ENCODE measurements at places on chromosomes 4 and X.
A peak's percentile ranks its signal among the peaks of the same experiment; 100 is the strongest.

GRCh38 chr4:148162519-148162918, 279.7 kb downstream of the NR3C2 start:
- DNase-seq: no peak
- peaks cover 31% of the 10 kb centered on the region for H3K4me1 ChIP-seq

GRCh38 chr4:156794863-156795262, 176.7 kb downstream of the PDGFC start:
- H3K4me3 ChIP-seq: no peak overlapping the region
- no peaks in the 10 kb centered on the region for H3K36me3 ChIP-seq
- no peak overlapping the region for H3K27ac ChIP-seq

DNA sequence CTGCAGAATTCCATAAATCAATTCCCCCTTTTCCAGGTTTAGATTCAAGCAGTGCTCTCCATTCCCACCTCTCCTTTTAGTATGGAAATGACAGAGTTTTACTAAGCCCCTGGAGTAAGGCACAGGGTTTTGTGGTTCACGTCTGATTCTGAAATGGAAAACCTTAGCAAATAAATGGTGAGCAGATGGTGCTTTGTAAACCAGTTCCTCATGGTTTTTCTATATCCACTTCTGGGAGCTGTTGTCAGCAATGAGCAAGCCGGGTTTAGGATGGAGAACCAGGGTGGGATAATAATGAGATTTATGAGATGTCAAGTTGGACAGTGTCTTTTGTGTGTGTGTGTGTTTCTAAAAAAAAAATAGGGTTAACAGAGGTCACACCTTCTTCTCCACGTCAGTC, 113.8 kb upstream of the RBPJ start:
- DNase-seq: no peak
- no peak overlapping the region for H3K4me3 ChIP-seq
- no peaks in the 10 kb centered on the region for H3K36me3 ChIP-seq
- H3K27me3 ChIP-seq: no peaks in the 10 kb centered on the region
- no peak overlapping the region for H3K27ac ChIP-seq
- no peaks in the 10 kb centered on the region for H3K4me1 ChIP-seq

- H3K36me3 ChIP-seq: no peaks in the 10 kb centered on the region
- H3K4me3 ChIP-seq: no peak overlapping the region
- H3K4me1 ChIP-seq: no peaks in the 10 kb centered on the region
- no peak for DNase-seq
Observed at GRCh38 chrX:72430405-72430968, 124.8 kb upstream of the CITED1 start.

- DNase-seq: no peak
- no peak overlapping the region for H3K27ac ChIP-seq
- no peaks in the 10 kb centered on the region for H3K4me1 ChIP-seq
- H3K36me3 ChIP-seq: no peaks in the 10 kb centered on the region
Observed at GRCh38 chr4:134365852-134366251, 164.3 kb upstream of the PABPC4L start.

- no peaks in the 10 kb centered on the region for H3K4me1 ChIP-seq
- no peak overlapping the region for H3K27ac ChIP-seq
- no peaks in the 10 kb centered on the region for H3K27me3 ChIP-seq
- no peak overlapping the region for H3K4me3 ChIP-seq
- H3K36me3 ChIP-seq: no peaks in the 10 kb centered on the region
Observed at GRCh38 chr4:94497690-94498089, 45.9 kb downstream of the PDLIM5 start.

- no peak overlapping the region for H3K27ac ChIP-seq
- H3K27me3 ChIP-seq: no peaks in the 10 kb centered on the region
- H3K36me3 ChIP-seq: no peaks in the 10 kb centered on the region
- H3K4me3 ChIP-seq: no peak overlapping the region
- H3K4me1 ChIP-seq: no peaks in the 10 kb centered on the region
- no peak for DNase-seq
Observed at GRCh38 chr4:125231661-125232060, 83.1 kb upstream of the FAT4 start.

DNA sequence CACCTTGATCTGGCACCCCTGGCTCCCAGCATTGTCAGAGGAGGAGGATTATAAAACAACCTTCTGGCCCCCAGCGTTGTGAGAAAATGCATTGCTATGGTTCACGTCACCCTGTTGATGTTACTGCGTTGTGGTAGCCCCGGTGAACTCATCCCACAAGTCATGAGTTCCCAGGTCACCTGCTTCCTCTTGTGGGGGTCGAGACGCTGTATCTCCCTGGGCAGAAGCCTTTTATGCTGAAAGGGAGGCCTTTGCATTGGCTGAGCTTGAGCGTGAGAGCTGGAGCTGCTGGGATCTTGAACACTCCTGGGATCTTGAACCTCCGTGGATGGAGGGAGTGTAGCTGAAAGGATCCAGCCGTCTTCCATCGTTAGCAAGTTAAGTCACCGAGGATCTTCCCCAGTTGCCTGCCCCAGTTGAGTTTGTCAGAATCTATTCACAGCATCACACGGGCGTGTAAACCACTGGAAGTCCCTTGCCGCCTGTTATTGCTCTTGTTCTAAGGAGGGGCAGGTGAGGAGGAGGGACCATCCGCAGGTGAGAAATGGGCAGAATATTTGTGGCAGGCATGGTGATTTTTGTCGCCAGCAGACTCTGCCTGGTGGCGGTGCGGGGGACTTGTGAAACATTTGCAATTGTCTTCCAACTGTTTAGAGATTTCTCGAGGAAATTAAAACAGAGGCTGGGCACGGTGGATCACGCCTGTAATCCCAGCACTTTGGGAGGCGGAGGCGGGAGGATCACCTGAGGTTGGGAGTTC, 299.9 kb downstream of the ASMT start:
- no peaks in the 10 kb centered on the region for H3K27me3 ChIP-seq
- H3K36me3 ChIP-seq: no peaks in the 10 kb centered on the region
- H3K27ac ChIP-seq: no peak overlapping the region
- H3K4me3 ChIP-seq: no peak overlapping the region
- no peak for DNase-seq

- H3K27me3 ChIP-seq: no peaks in the 10 kb centered on the region
- H3K36me3 ChIP-seq: no peaks in the 10 kb centered on the region
- H3K4me1 ChIP-seq: no peaks in the 10 kb centered on the region
- no peak for DNase-seq
- no peak overlapping the region for H3K27ac ChIP-seq
- no peak overlapping the region for H3K4me3 ChIP-seq
Observed at GRCh38 chr4:76028350-76028765, 5.1 kb upstream of the CXCL10 start.

DNA sequence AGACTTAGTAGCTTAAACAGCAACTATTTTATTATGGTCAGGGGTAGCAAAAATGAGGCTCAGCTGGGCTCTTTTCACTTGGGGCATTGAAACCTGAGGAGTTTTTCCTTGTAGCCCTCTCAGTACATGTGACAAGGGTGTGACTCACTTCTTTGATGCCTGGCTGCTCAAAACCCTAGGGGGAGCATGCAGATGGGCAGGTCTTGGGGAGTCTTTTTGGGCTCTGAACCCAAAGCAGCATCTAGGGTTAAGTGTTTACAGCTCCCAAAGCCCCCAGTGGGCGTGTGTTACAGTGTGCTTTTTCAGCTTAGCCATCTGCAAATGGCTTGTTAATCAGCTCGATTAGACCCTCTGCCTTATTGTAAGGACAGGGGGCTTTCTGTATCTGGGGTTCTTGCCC, 1752.7 kb downstream of the PCDH7 start:
- H3K4me3 ChIP-seq: no peak overlapping the region
- no peaks in the 10 kb centered on the region for H3K27me3 ChIP-seq
- no peaks in the 10 kb centered on the region for H3K36me3 ChIP-seq
- H3K27ac ChIP-seq: no peak overlapping the region
- no peak for DNase-seq
- no peaks in the 10 kb centered on the region for H3K4me1 ChIP-seq

DNA sequence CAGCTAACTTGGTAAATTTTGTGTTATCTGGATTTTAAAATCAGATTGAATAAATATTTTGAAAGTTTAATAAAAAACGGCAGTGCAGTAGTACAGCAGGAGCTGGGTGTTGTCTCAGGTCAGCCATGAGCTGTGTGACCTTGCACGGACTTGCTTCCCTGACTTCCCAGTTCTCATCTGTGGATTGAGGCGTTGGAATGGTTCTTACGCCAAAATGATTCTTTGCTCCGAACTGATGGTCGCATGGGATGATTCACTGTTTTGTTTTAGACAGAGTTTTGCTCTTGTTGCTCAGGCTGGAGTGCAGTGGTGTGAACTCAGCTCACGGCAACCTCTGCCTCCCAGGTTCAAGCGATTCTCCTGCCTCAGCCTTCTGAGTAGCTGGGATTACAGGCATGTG, 45.0 kb downstream of the RGS12 start:
- H3K27me3 ChIP-seq: no peaks in the 10 kb centered on the region
- H3K27ac ChIP-seq: no peak overlapping the region
- no peak for DNase-seq
- no peak overlapping the region for H3K4me3 ChIP-seq

DNA sequence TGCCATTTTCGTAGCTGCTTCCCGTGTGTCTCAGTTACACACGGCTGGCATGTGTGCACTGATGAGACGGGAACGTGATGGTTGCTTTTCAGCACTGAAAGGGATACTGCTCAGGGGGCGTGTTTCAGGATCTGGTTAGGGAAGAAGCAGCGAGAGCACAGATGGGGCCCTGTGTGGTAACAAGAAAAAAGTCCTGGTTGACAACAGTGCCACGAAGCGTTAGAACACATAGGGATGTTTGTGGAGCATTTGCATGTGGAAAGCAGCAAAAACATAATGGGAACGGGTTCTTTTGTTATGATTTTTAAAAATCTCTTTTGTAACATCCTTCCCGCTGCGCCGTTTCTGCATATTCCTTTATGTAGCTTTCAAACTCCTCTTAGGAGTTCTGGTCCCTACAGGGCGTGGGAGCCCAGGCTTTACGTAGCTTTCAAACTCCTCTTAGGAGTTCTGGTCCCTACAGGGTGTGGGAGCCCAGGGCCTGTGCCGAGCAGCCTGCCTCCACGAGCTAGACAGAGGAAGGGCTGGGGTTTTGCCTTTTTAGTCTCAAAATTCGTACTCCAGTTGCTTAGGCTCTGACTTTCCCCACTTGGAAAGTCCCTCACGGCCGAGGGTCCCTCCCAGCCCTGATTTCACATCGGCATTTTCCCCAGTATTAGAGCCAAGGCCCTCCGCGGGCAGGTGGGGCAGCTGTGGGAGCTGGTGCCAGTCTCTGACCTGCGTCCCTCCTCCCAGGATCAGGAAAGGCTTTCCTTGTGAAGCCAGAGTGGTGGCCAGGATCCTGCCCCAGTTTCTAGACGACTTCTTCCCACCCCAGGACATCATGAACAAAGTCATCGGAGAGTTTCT, 11.0 kb upstream of the MSANTD1 start:
- no peak overlapping the region for H3K4me3 ChIP-seq
- DNase-seq: no peak
- H3K27ac ChIP-seq: no peak overlapping the region
- H3K4me1 ChIP-seq: no peaks in the 10 kb centered on the region

DNA sequence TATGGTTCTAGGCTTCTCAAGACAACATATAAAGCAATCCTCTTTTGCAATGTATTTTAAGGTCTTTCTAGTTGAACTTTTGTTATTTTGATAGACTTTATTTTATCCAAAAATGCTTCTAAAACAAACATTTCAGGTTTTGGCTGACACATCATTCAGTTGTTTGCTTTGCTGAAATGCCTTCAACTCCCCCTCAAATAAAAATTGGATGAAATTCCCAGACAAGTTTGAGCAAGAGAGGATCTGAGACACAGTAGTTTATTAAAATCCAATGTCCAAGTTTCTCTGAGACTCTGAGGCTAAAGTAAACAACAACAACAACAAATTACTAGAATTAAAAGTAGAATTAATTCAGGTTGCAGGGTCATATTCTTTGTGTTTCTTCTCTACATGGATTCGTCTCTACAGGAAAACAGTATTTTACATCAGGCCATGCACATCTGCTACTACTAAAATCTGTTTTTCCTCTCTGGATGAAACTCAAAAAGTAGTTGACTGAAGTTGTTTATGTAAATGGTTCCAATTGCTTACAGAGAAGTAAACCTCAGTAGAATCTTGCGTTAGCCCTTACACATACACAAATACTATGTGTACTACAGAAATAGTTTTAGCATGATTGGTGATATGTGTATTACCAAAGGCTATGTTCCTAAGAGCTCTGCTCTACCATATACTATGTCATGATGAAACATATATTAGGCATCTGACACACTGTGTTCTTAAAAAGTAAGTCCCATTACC, 64.9 kb downstream of the PRSS12 start:
- no peak for DNase-seq
- no peaks in the 10 kb centered on the region for H3K4me1 ChIP-seq
- H3K4me3 ChIP-seq: no peak overlapping the region
- H3K27me3 ChIP-seq: no peaks in the 10 kb centered on the region

- no peaks in the 10 kb centered on the region for H3K4me1 ChIP-seq
- H3K27ac ChIP-seq: no peak overlapping the region
- no peaks in the 10 kb centered on the region for H3K36me3 ChIP-seq
- H3K4me3 ChIP-seq: no peak overlapping the region
- no peak for DNase-seq
Observed at GRCh38 chr4:8097141-8097541, 61.5 kb downstream of the ABLIM2 start.

DNA sequence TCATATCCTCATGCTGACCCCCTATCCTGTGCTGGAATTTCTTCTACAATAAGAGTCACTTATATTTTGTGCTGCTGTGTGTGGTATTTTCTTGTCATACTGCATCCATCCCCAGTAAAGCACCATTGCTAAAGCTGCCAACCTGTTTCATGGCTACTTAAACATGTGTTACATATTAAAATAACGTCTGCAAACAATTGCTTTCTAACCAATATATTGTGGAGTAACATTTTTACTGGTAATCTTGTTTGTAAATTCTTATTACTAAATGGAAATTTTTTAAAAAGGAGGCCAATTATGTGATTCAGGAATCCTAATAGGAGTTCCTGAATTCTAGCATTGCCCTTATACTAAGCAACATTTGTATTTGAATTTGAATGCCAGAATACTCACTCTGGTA, 160.3 kb upstream of the VEGFC start:
- no peaks in the 10 kb centered on the region for H3K27me3 ChIP-seq
- no peak overlapping the region for H3K27ac ChIP-seq
- no peaks in the 10 kb centered on the region for H3K4me1 ChIP-seq
- no peaks in the 10 kb centered on the region for H3K36me3 ChIP-seq

DNA sequence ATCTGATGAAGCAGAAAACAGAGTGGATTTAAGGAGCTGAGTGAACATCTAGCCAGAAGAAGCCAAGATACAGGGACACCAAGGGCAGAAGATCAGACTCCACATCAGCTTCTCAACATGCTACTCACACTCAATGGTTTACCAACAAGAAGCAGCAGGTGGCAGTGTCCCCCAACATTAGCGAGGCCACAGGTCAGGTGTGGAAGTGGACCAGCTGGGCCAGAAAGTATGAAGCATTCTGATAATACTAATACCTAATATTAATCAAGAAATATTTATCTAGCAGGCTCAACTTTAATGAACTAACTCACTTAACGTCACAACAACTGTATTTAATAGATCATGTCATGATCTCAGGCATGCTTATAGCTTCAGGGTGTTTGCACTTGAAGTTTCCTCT, 73.4 kb upstream of the TTC29 start:
- H3K4me1 ChIP-seq: no peaks in the 10 kb centered on the region
- no peaks in the 10 kb centered on the region for H3K36me3 ChIP-seq
- no peak overlapping the region for H3K4me3 ChIP-seq
- DNase-seq: peak; percentile 74
- no peaks in the 10 kb centered on the region for H3K27me3 ChIP-seq
- H3K27ac ChIP-seq: no peak overlapping the region

Measured in Caco-2 (cell line).